Activated T-helper 1 cell treated with anti-CD3 and anti-CD28 coated beads, Interleukin-2, amount 50 U/mL, for 16 hours (primary cell): ENCODE measurements at places on chromosomes 6 and 20.

GRCh38 chr6:167733740-167734661 lies 92.7 kb upstream of the AFDN start:
- no peak for DNase-seq

GRCh38 chr6:47634210-47635047 lies 64.0 kb upstream of the ADGRF4 start:
- DNase-seq: no peak

DNA sequence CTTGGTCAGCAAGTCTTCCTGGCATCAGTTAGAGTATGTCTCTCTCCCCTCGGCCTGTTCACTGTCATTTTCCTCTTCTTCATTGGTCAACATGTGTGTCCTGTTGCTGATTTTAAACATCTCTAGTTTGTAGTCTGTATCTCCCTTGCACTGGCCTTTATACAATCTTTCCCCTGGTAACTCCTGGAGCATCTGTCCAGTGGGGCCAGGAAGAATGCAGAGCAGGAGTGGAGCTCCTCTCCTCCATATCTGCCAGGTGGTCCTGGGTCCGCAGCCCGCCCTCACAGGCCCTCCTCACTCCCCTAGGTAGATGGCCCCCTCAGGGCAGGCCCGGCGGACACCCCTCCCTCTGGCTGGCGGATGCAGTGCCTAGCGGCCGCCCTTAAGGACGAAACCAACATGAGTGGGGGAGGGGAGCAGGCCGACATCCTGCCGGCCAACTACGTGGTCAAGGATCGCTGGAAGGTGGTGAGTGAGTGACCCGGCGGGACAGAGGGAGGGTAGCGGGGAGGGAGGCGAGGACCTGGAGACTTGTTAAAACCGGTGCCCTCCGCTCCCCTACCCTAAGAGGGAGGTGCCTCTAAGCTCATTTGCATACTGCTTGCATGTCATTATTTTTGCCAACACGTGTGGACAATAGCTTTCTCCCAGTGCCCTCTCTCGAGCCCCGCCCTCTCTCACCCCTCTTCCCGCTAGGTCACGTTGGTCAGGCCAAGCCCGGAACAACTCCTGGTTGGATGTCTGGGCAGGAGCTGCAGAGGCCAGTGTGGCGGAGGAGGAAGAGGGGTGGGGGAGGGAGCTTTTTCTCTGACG lies 3.2 kb downstream of the TTBK1 start:
- no peak for DNase-seq

DNA sequence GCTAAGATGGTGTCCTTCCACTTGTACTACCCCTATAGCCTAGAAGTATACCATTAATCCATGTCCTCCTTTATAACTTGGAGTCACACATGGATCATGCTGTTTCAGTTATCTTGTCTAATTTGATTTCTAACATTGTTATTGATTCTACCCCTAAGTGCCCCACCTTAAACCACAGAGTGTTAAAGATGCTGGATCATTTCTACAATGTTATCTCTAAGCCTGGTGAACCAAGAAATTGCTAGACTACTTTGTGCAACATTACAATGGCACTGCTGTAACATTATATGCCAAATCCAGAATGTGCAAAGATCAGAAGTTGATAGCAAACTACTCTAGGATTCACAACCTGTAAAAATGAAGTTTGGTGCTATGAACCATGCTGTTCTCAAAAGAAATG lies 1.7 kb downstream of the CGA start:
- DNase-seq: no peak

DNA sequence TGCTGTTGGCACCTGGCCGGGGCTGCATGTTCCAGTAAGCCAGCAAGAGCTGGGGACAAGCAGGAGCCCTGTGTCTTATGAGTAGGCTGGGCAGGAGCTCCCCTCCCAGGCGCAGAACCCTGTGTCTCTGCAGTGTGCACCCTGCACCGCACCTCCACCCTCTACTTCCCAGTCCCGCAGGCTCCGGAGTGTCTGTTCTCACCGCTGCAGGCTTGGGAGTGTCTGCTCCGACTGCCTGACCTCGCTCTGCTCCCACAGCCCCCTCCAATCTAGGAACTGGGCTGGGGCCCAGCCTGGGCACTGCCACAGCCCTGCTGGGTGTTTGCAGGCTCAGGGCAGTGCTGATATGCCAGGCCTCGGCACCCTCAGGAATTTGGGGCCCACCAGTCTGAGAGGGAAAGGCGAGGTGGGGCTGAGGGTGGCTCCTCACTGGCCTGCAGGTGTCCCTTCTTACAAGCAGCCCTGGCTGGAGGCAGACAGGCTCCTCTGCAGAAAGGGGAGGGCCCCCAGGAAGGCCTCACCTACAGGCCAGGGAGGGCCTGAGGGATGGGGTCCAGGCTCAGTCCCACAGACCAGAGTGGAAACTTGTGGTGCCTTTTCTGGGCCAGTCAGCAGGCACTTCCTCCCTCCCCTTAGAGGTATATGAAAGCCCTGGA lies 871.6 kb upstream of the GJE1 start:
- DNase-seq: no peak

DNA sequence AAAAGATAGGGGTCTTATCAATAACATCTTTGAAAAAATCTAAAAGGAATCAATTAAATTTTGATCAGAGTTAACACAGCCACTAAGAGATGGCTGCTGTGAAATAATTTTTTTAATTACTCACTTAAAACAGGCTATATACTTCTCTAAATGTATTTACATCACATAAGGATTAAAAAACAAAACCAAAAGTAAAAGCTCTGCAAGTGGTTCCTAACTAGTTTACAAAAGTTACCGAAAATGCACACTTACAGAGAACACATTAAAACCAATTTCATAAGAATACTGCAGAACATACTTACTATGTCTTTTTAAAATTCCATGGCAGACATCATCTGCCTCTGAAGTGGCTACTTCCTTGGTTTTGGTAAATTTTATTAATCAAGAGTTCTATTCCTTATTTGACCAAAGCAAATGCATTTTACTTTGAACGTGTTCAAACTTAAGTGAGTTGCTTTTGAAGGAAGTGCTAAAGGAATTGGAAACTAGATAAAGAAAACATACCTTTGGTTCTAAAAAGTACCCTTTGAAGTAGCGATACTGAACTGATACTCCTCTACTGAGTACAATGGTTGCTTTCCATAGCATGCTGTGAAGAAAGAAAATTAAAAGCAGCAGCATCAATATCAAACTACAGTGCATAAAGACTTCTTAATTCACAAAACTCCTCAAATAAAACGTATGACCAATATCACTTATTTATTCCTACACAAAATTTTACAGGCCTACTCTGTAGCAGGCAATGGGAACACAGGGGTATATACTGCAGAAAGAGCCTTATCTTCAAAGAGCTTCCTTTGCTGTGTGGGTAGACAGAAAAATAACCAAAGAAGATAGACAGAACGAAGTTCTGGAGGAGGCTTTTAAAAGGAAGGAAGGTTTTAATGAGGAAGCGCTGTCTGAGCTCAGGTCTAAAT lies 157.1 kb upstream of the SHLD1 start:
- no peak for DNase-seq

GRCh38 chr6:33164176-33164575 lies 28.1 kb downstream of the COL11A2 start:
- DNase-seq: no peak

- DNase-seq: no peak
Measured at GRCh38 chr6:42163981-42164380, 9.2 kb upstream of the GUCA1A start.

GRCh38 chr6:106145741-106146227 lies 59.6 kb downstream of the PRDM1 start:
- DNase-seq: no peak

GRCh38 chr20:44527716-44528199 lies 5.9 kb upstream of the SERINC3 start:
- no peak for DNase-seq

- DNase-seq: no peak
Measured at GRCh38 chr6:18445228-18445627, 58.1 kb downstream of the RNF144B start.
